IPS DF 6.9 (cell line): ENCODE measurements at places on chromosomes 5 and 9.

- DNase-seq: no peak
Measured at GRCh38 chr5:14787801-14788579, 83.6 kb downstream of the ANKH start.

DNA sequence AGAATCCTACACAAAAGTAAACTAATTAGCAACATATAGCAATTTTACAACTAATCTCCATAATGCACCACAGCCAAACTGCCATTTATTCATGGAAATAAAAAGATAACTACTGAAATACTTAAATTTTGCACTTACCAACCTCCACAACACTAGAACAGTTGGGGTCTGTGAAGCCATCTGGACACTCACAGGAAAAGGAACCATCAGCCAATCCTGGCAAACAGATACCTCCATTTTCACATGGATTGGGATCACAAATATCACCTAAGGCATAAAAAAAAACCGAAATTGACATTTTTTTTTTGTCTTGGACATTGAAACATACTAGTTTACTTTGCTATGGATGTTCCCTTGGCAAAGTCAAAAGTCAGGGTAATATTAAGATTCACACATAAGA, 130.7 kb downstream of the EDIL3 start:
- no peak for DNase-seq

DNA sequence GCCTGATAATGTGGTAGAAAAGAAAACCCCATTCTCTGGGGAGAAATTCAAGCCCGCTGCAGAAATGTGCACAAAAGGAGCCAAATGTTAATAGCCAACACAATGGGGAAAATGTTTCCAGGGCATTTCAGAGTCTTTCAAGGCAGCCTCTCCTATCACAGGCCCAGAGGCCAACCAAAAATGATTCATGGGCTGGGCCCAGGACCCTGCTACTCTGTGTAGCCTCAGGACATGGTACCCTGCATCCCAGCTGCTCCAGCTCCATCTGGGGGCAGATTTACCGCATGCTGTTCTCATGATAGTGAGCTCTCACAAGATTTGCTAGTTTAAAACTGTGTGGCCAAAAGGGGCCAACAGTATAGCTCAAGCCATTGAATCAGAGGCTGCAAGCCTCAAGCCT, 41.1 kb downstream of the RAPGEF6 start:
- DNase-seq: no peak

- no peak for DNase-seq
Measured at GRCh38 chr9:128190516-128191405, 611 bp downstream of the CIZ1 start.

GRCh38 chr9:83043597-83043996, 19.3 kb downstream of the RASEF start:
- no peak for DNase-seq

DNA sequence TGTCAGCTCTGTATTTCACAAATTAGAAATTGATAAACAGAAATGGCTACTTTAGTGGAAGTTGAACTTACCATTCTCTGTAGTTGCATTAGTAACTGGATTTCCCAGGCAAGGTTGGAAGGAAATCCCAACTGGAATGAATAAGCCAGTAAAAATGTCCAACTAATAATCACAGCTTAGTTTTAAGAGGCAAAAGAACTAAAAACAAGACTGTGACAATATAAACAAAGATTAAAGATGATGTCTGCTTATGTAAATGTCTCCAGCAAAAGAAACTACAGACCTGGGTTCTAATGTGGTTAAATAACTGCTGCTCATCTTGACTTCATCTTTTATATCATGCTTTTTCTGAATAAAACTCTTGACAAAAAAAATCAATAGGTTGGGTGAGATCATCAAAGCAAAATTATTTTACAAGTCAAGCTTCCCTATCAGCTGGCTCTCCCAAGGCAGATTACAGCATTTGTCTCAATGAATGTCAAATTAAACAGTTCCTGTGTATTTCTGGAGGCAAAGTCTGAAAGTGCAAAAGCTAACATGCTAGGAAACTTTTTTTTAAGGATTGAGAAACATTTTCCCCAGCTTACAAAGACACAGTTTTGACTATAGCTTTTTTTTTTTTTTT, 62.3 kb upstream of the HMHB1 start:
- DNase-seq: no peak

DNA sequence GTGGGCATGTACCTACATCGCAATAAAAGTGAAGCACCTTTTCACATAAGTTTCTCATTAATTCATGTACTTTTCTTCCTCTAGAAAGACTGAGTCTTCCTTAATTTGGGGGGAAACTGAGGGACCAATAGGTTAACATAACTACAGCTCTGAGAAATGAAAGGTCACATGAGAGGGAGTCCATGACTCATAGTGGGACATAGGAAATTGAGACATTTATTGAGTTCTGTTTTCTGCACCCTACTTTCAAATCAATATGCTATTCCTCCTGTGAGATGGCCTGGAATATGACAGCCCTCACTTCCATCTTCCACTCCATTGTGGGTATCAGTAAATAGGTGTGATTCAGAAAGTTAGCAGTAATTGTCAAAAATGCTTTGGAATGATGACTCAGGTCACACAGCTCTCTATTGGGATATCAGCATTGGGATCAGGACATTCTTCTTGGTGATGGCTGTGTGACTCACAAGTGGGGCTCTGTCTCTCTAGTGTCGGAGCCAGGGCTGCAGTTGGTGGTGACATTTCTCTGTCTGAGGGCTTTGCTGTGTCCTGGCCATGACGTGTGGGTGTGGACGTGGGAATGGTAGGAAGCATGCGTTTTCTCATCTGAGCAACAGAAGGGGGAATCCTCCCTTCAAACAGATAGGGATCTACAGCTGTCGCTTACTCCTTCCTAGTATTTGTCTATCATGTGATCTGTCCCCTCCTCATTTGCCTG, 125.0 kb downstream of the TRIO start:
- no peak for DNase-seq

DNA sequence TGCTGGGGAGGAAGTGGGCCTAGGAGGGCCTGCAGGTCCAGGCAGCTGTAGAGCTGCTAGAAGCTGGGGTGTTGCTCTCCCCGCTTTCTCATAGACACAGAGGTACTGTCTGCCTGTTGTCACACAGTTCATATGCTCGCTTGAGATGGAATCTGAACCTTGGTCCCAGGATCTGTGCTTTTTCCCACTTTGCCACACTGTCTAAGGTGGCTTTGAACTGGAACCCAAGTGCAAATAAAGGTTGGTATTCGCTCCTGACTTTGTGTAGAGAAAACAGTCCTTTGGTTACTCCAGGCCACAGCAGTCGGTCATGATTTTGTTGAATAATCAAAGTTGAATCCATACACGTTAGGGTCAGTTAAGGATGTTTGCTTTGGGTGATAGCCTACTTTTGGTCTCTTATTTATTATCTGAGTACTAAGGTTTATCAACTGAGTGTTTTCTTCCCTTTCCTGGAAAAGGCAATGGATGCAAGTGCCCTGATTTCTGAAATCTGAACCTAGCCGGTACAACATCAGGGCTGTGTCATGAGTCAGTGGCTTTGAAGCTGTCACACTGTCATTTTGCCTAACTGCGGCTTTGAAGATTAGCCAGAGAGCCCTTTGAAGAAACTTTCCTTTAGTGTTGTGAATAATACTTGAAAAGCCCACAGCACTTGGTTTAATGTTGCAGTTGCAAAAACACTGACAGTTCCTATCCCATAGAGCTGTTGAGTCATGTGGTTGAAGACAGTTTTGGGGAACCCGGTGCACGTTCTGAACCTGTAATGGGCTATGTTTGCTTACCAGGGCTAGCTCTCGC, 41.3 kb downstream of the HABP4 start:
- no peak for DNase-seq

DNA sequence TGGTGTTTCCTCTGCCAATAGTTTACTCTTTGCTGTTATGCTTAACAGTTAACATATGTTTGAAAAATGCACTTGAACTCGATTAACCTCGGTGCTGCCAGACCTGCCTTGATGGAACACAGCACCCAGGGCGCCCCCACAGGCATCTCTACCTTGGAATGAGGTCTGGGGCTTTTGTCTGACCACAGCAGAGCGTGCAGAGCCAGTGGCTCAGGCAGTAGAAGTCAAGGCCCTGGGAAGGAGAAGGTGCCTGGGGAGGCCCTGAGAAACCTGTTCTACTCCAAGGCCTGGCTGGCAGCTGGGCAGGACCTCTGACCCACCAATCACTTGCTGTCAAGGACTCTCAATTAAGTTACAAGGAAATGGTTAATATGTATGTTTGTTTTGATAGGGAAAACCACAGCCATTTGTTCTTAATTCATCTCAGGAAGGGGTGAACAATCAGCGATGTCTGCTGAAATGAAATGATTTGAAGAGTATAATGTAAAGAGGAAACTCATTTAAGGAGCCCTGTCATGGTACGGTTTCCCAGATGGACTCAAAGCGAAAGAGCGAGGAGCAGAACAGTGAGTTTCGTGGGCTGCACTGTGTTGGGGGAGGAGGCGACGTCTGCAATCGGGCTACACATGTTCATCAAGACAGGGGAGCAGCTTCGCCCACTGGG, 21.9 kb downstream of the MACROH2A1 start:
- no peak for DNase-seq

- no peak for DNase-seq
Measured at GRCh38 chr9:14240537-14240936, 73.4 kb downstream of the NFIB start.

GRCh38 chr9:123176949-123177348, 91.4 kb downstream of the STRBP start:
- no peak for DNase-seq

GRCh38 chr5:72160959-72161358, 53.7 kb downstream of the MAP1B start:
- no peak for DNase-seq

GRCh38 chr9:37974506-37975173, 70.7 kb upstream of the SLC25A51 start:
- DNase-seq: no peak

- no peak for DNase-seq
Measured at GRCh38 chr5:169347786-169348185, 46.8 kb upstream of the SLIT3 start.

DNA sequence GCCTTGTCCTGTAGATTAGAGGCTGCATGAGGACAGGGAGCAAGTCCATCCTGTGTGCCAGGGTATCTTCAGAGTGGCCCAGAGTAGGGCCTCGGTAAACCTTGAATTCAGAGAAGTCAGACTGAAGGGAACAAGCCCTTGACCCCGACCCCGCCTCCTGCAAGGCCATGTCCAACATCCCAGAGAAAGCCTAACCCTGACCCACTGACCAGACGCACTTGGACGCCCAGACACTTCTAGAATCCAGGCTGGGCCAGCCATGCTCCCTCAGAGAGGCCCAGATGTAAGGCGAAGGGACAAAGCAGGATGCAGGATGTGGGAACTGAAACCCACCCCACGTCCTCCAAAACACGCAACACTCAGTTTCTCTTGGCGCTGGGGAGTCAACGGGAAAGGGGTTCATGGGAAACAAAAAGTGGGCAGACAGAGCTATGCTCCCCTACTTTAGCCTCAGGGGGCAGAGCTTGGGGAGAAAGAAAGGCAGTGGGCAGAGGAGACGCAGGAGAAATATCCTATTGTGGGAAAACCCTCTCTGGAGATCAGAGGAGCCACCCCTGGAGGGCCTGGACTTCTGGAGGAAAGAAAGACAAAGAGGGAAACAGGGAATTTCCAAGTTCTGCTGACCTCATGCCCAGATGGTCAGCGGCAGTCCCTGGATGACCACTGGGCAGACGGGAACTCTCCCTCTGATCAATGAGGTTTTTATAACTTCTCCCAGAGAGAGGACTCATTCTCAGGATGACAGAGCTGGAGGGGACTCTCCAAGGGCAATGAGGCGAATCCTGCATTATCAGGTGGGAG, 13.0 kb downstream of the TNIP1 start:
- DNase-seq: no peak

DNA sequence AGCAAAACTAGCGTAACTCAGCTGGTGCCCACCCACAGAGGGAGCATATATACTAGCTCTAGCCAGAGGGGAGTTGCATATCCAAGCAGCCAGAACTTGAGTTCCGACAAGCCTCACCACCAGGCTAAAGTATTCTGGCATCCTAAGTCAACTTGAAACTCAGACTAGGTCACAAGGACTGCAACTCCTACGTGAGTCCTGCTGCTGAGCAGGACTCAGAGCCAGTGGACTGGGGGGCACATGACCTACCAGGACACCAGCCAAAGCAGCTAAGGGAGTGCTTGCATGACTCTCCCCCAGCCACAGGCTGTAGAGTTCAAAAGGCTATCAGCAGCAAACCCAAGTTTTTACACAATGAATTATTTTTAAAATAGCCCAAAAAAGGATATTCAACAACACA, 26.1 kb downstream of the SPDL1 start:
- no peak for DNase-seq

GRCh38 chr9:113326230-113326629, 13.8 kb downstream of the WDR31 start:
- DNase-seq: no peak

DNA sequence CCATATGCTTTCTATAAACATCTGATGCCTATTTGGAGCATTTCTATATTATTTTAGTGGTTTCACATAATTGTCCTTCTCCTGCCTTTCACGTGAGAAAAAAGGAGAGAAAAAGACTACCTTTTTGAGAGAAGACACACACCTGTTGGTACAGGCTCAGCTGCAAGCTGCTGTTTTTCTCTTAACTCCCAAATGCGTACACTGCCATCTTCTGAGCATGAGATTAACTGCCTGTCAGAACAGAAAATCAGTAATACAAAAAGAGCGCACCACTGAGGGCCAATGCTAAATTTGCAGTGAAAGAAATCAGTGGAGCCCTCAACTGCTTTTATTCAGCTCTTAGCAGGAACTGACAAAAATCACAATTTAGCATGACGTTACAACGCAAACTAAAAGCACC, 54.9 kb downstream of the WDR41 start:
- no peak for DNase-seq

- no peak for DNase-seq
Measured at GRCh38 chr9:130343445-130343918, 77.9 kb downstream of the HMCN2 start.

DNA sequence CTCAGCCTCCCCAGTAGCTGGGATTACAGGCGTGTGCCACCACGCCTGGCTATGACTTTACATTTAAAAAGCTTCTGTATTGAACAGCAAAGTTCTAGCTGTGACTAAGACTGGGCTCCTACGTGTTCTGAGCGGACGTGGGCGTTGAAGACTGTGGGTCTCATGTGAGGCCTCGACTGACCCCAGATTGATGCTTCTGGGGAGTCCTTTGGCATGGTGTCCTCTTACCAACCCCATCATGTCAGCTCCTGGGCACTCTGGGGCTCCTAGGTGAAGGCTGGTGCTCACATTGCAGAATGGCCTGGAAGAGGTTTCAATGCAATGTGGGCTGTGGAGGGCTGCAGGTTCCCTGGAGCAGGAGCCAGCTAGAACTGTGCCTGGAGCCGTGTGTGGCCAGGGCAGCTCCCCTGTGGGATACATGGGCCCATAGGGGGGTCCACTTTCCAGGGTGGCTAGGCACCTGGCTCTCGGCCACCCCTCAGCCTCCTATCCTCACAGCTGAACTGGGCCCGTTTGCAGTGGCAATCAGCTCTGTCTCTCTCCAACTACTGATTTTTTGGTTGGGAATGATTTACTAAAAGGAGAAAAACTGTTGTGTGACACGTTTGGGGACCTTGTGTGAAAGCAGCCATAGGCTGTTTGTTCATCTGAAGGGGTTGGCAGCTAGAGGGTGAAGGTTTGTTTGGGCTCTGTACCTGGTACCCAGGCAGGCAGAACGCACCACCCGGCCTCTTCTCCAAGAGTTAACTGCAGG, 29.7 kb downstream of the SLC25A25 start:
- DNase-seq: no peak
